ENCODE measurements at places on chromosomes 3 and 15.

GRCh38 chr3:31729573-31729972, 196.8 kb downstream of the STT3B start:
- DNase-seq: no peak

- DNase-seq: no peak
These were observed 30.4 kb downstream of the LSM3 start for GRCh38 chr3:14208977-14209394.

DNA sequence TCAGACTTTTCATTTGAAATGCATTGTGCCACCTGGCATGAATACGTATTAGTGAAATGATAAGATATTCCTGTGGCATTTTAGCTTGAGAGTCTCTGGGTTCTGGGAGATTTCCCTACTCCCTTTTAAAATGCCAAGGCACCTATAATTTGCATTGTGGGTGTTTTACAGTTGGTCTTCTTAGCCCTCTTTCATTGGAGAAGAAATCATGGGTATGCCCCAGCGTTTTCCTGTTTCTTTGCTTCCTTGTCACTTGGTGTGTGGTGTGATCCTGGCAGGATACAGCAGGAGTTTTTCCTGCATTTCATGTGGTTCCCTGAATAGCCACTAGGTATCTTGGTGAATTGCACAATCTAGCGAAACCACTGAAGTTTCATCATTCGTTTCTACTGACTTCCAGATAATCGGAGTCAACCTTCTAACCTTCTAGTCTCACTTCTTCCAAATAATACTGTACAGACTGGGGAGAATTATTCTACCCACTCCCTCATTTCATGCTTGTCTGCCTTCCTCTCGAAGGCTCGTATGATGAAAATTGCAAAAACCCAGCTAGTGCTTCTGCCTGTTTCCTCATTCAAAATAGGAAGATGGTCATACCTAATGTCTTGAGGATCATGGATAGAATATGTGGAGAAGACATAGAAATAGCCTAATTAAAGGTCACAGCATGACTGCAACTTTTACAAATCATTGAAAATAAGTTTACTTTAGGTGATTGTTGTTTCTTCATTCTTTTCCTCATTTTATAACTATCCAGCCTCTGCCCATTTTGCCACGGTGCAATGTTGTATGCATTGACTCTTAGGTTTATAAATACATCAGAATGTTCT, 2.6 kb downstream of the BHLHE40 start:
- DNase-seq: no peak

DNA sequence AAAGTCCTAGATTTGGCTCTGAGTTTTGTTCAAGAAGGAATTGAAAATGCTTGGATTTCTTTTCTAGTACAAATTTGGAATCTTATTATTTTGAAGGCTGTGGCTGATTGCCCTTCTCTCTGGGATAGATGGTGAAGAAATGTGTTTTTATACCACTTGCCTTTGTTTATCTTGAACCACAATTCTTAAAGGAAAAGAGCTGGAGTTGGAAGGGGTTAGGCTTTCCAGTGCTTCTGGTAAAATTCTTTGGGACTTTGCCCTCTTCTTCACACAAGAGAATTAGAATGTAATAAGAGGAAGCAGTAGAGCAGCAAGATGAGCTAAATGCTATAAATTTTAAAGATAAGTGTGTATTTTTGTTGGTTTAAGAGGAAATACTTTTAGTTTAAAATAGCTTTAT, 65.8 kb downstream of the COL6A5 start:
- no peak for DNase-seq

DNA sequence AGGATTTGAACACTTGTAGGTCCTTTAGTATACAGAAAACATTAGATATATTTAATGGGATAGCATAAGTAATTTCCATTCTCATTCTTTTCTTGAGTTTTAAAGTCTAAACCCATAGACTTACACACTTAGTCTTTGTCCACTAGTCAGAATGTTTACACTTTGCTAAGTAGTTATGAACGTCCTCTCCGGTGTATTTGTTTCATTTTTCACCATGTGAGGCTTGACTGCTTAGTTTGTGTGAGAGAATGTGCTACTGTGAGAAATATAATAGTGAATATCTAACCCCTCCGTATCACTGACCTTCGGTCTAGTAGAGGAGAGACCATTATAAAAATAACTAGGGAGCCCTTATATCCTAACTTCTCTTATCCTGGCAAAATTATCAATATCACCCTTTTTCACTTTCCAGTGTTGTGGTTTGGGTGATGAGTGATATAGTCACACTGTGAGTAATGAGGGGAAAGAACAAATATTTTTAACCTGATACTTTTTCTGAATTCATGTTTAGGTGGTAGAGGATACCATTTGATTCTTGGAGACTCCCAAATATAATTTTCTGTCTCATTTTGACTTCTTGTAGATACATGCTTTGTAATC, 122.4 kb downstream of the UBE2E2 start:
- DNase-seq: no peak

DNA sequence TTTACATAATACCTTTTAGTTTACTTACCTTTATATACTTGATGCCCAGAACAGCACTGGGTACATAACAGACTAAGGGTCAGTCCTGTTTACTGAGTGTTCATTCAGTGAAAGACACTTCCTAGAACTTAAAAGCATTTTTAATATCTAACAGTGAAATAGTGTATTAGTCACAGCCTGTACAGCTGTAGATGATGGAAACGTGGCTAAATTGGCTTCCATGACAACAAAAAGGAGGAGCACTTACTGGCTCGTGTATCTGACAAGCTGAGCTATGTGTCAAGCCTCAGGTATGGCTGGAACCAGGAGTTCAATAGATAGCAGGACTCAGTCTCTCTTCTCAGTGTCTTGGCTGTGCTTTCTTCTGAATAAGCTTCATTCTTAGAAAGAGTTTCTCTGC, 40.2 kb downstream of the CMTM8 start:
- no peak for DNase-seq

- no peak for DNase-seq
These were observed 1.0 kb downstream of the CGGBP1 start for GRCh38 chr3:88057630-88058305.

DNA sequence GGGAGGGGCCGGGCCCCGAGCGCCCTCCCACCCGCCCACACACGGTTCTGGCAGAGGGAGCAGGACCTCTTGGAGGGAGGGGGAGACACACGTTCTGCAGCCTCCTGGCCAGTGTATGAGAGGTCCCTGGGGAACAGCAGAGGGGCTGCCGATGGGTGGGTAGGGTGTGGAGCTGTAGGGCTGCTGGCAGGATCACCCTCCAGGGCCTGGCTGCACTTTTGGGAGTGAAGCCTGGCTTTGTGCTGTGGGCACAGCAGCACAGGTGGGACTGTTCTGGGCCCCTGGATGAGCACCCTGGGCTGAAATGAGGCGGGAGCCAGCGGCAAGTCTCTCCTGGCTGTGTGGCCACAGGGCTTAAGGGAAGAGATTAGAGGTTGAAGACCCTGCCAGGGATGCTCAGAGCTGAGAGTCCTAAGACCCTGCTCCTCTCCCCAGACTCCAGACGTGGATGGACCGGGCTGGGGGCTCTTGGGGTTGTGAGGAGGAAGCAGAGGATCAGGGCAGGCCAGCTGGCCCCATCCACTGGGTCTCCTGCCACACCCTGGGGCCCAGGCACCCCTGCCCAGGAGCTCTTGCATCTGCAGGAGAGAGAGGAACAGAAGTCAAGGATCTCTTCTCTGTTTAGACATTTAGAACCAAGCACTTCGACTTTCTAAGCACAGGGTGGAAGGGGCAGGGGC, 45.2 kb downstream of the RGMA start:
- DNase-seq: no peak

DNA sequence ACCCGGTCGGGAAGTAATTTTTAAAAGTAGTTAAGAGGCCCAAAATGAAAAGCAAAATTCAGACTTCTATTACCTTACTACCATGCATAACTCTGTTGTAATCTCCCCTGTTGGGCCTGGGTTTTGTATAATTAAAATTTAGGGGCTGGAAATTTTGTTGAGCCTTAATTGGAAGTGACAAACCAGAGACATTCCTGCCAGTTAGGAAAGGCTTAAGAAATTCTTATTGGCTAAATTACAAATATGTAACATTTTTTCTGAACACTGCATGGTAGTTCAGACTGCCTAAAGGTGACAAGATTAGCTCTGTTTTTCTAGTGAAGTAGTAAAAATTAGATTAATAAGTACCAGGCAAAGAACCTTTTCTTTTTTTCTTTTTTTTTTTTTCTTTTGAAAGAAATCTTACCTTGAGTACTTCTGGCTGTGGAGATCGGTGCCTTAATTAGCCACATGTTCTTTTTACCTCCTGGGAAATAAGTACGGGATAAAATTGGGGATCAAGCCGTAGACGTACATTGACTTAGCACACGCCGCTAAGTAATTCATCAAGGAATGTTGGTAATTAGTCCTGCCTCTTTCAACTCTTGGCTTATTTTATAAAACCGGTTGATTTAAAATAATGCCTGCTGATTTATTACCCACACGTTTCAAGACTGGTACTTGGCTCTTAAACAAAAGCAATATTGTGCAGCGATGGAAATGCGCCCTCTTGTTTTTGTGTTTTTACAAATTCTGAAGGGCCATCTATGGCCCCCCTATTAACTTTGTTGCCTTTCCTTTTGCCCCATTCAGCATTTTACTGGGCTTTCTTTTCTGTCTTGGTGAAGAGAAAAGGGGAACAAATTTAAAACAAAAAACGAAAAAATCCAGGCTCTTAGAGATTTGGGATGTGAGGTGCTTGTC, 111.2 kb upstream of the SAMMSON start:
- DNase-seq: no peak

Measured in stimulated activated CD4-positive, alpha-beta T cell treated with anti-CD3 and anti-CD28 coated beads, TNF-alpha, amount 100 ng/mL, for 1 hour (primary cell).